Neural progenitor cell (in vitro differentiated cells): ENCODE measurements at places on chromosomes 12 and 14.

GRCh38 chr12:93507165-93507564 lies 39.9 kb downstream of the MRPL42 start:
- DNase-seq: no peak

- no peak for DNase-seq
Observed at GRCh38 chr12:101891462-101891971, 14.1 kb downstream of the DRAM1 start.

DNA sequence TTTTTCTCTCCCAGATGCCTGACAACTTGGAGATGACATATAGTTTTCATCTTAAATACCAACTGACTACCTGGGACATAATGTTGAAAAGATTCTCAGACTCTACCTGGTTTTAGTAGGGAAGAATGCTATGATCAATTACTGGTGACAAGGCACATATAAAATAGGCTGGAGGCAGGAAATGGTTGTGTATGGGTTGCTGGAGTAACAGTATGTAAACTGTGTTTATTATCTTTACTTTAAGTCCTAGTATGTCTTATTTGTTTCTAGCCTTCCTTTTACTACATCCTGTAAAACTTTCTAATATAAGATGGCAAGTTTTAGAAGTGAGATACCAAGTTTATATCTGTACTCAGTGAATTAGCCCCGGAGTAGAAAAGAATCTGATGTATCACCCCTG lies 98.1 kb downstream of the NUBPL start:
- DNase-seq: no peak

DNA sequence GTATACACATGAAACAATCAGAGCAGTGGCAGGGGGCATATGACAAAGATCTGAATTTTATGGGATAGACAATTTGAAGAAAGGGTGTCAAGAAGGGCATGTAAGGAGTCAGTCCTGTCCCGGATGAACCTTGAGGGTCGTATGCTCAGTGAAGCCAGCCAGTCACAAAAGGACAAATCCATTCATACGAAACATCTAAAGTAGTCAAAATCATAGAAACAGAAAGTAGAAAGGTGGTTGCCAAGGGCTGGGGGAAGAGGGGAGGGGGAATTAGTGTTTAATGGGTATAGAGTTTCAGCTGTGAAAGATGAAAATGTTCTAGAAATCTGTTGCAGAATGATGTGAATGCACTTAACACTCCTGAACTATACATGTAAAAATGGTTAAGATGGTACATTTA lies 157.5 kb downstream of the TGFB3 start:
- no peak for DNase-seq

DNA sequence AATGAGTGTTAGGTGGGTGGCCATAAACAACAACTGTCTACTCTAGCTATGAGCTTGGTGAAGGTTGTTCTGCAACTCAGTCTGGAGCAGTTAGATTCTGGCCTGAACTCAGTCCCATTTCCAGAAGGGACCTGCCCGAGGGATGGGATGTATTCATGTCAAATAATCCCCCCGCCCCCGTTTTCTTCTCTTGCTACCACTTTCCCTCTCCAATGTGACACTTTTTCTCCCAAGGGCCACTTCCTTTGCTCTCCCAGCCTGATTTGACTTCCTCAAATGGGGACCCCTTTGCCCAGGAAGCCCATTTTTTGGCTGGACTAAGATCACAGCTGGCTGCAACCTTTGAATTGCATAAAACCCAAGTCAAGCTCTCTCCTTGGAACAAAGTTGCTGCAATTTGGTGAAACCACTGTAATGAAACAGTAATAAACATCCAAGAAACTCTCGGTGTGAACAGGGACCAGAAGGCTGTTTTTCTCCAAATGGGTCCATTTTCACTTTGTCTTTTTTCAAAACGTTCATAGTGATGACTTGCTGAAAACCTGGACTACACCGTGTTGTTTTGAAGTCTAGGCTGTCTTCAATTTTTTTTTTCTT lies 137.2 kb upstream of the GSC start:
- DNase-seq: no peak

GRCh38 chr12:111546758-111547383 lies 52.2 kb downstream of the ATXN2 start:
- no peak for DNase-seq

DNA sequence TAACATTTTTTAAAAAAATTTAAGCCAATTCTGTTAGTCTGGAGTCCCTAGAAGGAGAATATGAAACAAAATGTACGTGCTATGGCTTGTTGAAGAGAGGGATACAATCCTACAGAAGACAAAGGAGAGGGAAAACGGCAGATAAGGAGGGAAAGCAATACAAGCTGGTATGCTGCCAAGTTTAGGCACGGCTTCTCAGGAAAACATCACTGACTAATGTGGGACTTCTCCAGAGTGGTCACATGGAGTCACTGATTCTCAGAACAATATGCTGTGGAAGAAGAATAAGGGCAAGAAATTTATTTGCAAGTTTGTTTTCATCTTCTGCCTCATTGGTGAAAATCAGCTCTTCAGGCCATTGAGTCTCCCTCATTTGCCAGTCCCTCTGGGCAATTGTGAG lies 22.9 kb upstream of the NR1H4 start:
- DNase-seq: no peak

DNA sequence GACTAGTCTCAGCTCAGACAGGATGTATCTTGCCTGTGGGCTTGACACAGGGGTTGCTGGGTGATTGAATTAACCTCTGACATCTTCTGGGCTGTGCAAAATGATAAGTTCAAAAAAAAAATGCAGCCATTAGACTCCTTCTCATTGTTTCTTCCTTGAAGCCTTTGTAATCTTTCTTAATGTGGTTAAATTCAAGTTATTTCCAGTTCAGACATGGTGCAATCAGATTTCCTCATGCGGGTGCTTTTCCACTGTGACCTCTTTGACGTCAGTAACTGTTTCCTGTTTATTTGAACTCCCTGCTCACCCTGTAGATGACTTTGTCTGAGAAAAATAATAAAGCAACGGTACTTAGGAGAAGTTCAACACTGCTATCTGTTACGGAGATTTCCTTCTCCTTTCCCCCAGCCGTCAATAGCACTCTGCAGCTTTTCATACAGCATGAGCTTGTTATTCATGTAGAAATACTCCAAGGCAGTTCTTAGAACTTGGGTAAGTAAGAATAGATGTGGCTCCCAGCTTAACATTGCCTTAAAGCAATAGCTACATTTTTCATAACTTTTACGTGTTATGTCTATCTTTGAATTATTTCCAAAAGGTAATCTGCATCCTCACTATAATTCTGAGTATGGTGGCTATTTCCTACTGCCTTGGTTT lies 155.5 kb downstream of the PRKCH start:
- DNase-seq: no peak

DNA sequence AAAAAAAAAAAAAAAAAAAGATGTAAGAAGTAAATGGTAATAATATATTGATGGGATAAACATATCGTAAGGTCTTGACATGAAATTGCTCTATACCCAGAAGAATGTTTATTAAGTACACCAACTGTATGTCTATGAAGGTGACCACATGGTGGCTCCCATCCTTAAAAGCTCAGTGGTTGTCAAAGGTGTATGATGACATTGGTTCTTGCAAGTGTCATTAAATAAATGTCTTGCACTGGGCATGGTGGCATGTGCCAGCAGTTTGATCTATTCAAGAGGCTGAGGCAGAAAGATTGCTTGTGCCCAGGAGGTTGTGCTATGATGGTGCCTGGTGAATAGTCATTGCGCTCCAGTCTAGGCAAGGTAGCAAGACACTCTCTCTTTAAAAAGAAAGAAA lies 10.4 kb downstream of the CCT2 start:
- no peak for DNase-seq

DNA sequence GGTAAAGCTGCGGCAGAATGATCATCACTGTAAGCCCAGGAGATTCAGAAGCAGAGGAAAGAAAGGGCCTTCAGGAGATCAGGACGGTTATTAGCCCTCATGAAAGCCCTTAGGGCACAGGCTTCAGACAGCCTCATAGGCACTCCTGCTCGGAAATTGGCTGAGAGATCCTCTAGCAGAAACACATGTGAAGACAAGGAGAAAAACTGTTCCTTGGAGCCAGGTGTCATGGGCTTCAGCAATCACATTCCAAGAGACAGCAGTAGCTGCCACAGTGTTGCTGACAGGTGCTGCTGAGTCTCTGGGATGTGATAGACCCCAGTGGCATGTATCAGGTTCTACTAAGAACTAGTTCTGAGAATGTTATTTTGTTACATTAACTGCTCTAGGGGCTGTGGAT lies 88.8 kb upstream of the DYRK2 start:
- DNase-seq: no peak

- DNase-seq: peak; percentile 73
Observed at GRCh38 chr12:15268927-15269552, 47.8 kb upstream of the RERG start.

- no peak for DNase-seq
Observed at GRCh38 chr12:115404761-115405470, 720.9 kb upstream of the TBX3 start.

GRCh38 chr12:76460807-76461206 lies 98.8 kb downstream of the OSBPL8 start:
- no peak for DNase-seq

GRCh38 chr12:115998119-115998633 lies 279.3 kb downstream of the MED13L start:
- DNase-seq: peak; percentile 67

GRCh38 chr12:90299666-90300065 lies 591.0 kb upstream of the ATP2B1 start:
- no peak for DNase-seq

- DNase-seq: no peak
Observed at GRCh38 chr12:123891011-123891410, 81.6 kb downstream of the CCDC92 start.

DNA sequence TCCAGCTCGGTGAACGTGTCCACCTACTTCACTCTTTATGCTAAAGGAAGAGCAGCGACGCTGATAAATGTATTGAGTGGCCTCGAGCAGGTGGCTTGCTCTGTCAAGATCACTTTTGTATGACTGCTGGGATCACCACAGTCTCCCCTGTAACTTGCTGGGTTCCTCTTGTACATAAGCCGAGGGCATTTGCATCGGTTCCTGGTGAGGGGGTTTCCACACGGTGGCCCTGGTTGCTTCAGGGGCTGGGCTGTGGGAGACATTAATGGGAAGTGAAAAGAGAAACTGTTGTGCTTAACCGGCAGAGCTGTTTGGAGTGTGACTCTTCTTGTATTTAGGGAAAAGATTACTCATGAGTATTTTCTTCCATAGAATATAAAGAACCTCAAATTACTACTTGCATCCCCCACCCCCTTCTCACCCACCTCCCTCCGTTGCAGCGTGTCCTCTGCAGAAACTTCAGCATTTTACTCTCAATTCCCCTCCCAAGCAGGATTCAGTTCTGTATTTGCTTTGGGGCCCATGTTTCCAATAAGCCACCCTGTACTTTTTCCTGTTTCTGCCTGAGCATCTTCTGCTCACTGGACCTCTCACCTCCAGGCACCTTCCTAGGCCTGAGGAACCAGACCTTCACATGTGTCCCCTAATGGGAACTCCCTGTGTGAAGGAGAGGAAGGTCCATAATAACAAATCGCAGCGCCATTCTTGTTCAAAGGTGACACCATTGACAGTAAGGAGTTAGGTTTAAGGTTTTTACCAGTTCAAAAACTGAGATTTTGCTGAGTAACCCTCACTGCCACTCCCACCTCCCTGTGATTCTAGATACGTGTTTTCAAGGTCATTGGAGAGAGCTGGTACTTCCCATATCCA lies 187.0 kb downstream of the ETV6 start:
- DNase-seq: no peak

- no peak for DNase-seq
Observed at GRCh38 chr12:6058481-6059161, 65.8 kb downstream of the VWF start.

GRCh38 chr12:59615392-59616165 lies 19.8 kb downstream of the SLC16A7 start:
- no peak for DNase-seq

DNA sequence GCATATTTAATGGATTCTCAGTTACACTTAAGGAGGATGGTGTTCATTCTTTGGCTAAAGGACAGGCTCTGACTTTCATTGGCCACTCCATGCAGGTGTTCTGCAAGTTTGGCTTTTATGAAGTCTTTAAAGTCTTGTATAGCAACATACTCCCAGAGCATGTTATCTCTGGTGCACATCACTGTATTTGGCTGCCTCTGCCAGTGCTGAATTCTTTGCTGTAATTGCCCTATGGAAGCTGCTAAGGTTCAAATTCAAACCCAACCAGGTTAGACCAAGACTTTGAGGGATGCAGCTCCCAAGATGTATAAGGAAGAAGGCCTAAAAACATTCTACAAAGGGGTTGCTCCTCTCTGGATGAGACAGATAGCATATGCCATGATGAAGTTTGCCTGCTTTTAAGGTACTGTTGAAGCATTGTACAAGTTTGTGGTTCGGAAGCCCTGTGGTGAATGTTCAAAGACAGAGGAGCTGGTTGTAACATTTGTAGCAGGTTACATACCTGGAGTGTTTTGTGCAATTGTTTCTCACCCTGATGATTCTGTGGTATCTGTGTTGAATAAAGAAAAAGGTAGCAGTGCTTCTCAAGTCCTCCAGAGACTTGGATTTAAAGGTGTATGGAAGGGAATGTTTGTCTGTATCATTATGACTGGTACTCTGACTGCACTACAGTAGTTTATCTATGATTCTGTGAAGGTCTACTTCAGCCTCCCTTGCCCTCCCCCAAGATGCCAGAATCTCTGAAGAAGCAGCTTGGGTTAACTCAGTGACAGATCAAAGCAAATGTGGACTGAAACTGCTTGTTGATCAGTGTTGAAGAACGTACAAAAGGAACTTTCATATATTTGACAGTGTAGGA lies 19.4 kb downstream of the TMEM116 start:
- DNase-seq: no peak

DNA sequence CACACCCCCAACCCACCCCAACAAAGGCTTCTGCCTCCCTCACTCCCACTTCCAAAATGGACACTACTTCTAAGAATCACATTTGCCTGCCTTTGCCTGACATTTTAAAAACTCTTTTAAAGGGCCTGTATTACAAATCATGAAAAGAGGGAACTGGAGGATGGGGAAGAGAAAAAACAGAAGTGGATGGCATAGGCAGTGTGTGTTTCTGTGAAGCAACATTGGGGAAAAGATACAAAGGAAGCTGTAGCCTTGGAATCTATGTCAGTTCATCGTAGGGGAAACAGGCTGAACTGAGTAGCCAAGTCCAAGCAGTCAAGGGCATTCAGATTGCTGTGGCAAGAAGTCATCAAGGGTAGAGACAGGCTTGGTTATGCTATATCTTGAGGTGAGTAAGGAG lies 273.9 kb downstream of the BTG1 start:
- no peak for DNase-seq

GRCh38 chr14:24839617-24840203 lies 205.7 kb upstream of the GZMB start:
- no peak for DNase-seq
